ENCODE measurements at places on chromosomes 4 and X. TPM values are rescaled to one million over a fixed set of nuclear protein-coding genes. Genes with fewer than 3 reads are reported as not detected.

DNA sequence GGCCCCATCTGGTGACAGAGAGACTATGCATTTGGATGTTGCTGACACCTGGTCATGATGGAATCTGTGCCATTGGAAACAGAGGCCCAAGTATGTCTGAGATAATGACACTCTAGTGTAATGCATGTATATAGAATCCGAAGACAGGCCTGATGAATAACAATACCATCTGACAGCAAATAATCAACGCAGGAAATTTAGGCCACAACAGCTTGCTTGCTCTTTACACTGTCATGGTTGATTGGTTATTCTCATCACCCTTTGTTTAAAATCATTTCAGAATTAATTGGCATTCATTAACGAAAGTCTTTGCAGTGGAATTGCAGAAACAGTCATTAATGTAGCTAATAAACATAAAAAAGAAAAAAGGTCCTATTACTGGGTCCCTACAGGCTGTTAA, 194.8 kb downstream of the AFF2 start:
- peaks cover 14% of the 10 kb centered on the region for H3K27me3 ChIP-seq
- no peak overlapping the region for H3K27ac ChIP-seq
- H3K36me3 ChIP-seq, result no peaks in the 10 kb centered on the region
- H3K4me1 ChIP-seq, result no peaks in the 10 kb centered on the region
- no peak overlapping the region for H3K4me3 ChIP-seq

GRCh38 chr4:38058151-38058550, 98.0 kb downstream of the PTTG2 start:
- no peak for DNase-seq
- no peak overlapping the region for H3K4me3 ChIP-seq
- H3K27me3 ChIP-seq, result no peaks in the 10 kb centered on the region

GRCh38 chr4:182307746-182308145, 64.5 kb downstream of the TENM3 start:
- no peak overlapping the region for H3K4me3 ChIP-seq
- H3K36me3 ChIP-seq, result no peaks in the 10 kb centered on the region
- H3K27me3 ChIP-seq, result no peaks in the 10 kb centered on the region
- H3K27ac ChIP-seq, result no peak overlapping the region

DNA sequence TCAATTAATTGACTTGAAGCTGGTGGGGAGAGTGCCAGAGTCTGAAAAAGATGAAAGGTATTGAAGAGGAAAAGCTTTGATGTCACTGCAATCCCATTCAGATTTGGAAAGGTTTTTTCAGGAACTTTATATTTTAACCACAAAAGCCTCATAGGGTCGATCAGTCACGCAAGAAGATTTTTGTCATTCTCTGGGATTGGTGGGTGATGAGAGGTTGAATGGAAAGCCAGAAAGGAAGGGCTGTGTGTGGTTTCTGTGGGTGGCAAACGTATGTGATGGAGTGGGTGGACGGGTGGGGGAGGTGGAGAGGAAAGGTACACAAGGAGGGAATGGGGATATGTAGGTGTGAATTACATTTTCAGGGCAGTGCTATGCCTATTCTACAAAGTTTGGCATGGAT, 173.8 kb upstream of the SCML1 start:
- H3K36me3 ChIP-seq, result no peaks in the 10 kb centered on the region
- peaks cover 18% of the 10 kb centered on the region for H3K4me1 ChIP-seq
- no peak for DNase-seq
- peak overlapping the region; percentile 61 for H3K27ac ChIP-seq
- H3K27me3 ChIP-seq, result peaks cover 25% of the 10 kb centered on the region
- H3K4me3 ChIP-seq, result peak overlapping the region; percentile 60

DNA sequence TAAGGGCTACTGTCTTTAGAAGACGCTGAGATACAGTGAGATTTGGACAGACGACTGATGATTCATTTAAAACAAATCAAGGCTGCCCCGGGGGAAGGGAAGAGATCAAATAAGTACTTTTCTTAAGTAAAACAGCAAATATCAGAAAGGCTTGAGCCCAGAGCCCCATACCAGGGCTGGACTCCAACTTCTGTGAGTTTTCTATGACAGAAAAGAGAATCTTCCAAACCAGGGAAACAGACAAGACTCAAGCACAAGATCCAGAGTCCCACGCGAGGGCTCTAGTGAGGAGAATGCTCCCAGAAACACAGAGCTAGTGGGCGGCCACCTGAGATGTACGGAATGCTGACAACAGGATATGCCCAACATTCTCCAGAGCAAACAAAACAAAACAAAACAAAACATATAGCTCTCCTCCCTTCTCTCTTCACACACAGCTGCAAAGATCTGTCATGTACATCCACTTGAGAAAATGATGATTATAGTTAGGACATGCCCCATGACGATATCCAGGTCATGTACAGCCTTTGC, 13.1 kb downstream of the ACSL1 start:
- H3K4me1 ChIP-seq, result peaks cover 58% of the 10 kb centered on the region
- no peaks in the 10 kb centered on the region for H3K27me3 ChIP-seq
- no peak for DNase-seq
- H3K4me3 ChIP-seq, result no peak overlapping the region
- H3K36me3 ChIP-seq, result no peaks in the 10 kb centered on the region

DNA sequence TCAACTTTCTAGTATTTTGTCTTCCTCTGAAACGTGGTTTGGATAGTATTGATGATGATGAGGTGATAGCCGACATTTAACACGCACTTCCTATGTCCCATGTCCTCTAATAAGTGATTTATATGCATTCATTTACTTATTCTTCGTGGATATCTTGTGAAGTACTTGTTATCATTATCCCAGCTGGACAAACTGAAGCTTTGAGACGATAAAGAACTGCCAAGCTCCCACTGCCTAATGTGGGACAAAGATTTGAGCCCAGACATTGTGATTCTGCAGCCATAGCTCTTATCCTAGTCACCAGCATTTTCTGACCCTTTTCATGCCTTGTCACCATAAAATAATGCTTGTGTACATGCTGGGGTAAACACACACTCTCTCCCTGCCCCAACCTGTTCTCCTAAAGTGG, 92.5 kb downstream of the RAPGEF2 start:
- no peak overlapping the region for H3K27ac ChIP-seq
- no peak overlapping the region for H3K4me3 ChIP-seq
- no peak for DNase-seq
- no peaks in the 10 kb centered on the region for H3K36me3 ChIP-seq

The PHEX gene
- total RNA-seq, result 1.4 TPM

Measured in activated T-cell treated with anti-CD3 and anti-CD28 coated beads, Interleukin-2, amount 50 U/mL, for 72 hours (primary cell).